A549 treated with dexamethasone at 1 μM for 4 hours (cell line): ENCODE measurements at places on chromosomes 4 and X. TPM values are rescaled to one million over a fixed set of nuclear protein-coding genes. Genes with fewer than 3 reads are reported as not detected.

Gene F11
- total RNA-seq = not detected in 5 replicates

Gene RBM46
- total RNA-seq = not detected in 5 replicates

Gene AFAP1
- total RNA-seq = 15.0 to 21.0 TPM (median 20.7 TPM) in 5 replicates

Gene MAGEC3
- total RNA-seq = not detected in 5 replicates

Gene TEC
- total RNA-seq = 1.5 to 2.3 TPM (median 1.6 TPM) in 5 replicates

Gene C4orf36
- total RNA-seq = 0.73 to 1.7 TPM (median 1.2 TPM) in 5 replicates

Gene DMP1
- 0.04 TPM in 1 of 5 replicates, not detected in the others for total RNA-seq

Gene TRPC5OS
- not detected in 5 replicates for total RNA-seq

Gene SLITRK4
- 0.01 TPM in 1 of 5 replicates, not detected in the others for total RNA-seq

Gene YTHDC1
- total RNA-seq = 32.8 to 37.8 TPM (median 35.5 TPM) in 5 replicates

Gene CBR4
- 3.8 to 4.7 TPM (median 4.0 TPM) in 5 replicates for total RNA-seq

Gene ZNF185
- total RNA-seq = 6.6 to 8.8 TPM (median 7.7 TPM) in 5 replicates

Gene SPANXN3
- total RNA-seq = not detected in 5 replicates

Gene TXK
- total RNA-seq = 0.08 to 0.26 TPM (median 0.14 TPM) in 5 replicates
